Right ventricle myocardium inferior (tissue), 1 donor: ENCODE measurements at places on chromosomes 3 and 15.

GRCh38 chr3:49826016-49826415, 12.3 kb upstream of the UBA7 start:
- no peak for DNase-seq

- no peak for DNase-seq
These were observed 999 bp upstream of the KIF7 start for GRCh38 chr15:89656116-89656815.

- no peak for DNase-seq
These were observed 34.1 kb downstream of the WHAMM start for GRCh38 chr15:82843566-82843965.

DNA sequence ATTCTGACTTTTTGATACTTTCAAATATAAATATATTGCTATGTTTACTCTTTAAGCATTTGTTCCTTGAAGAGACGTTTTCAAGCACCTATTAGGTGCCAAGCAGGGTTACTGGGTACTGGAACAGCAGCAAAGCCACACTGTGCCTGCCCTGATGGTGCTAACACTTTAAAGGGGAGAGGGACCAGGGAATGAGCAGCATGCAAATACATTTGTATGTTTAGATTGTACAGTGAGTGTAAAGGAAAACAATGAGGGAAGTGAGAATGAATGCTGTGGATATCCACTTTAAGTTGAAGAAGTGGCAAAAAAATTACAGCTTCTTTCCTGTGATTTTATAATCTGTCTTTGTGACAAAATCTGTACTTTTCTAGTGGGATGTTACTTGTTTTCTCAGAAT, 400.2 kb upstream of the ATP11B start:
- DNase-seq, result no peak

DNA sequence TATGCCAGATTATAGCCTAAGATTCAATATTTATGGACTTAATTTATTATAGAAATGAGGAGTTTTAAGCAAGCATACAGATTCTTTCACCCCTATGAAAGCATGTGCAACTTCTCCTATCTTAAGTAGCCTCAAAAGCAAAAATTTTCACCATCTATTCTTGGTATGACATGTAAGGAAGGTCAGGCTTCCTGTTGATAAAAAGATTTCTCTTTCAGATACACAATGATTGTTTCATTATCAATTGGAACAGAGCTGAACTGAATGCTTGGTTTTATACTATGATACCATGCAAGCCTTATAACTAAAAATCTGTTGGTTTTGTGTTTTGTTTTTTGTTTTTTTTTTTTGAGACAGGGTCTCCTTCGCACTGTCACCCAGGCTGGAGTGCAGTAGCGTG, 3.9 kb downstream of the GRK7 start:
- no peak for DNase-seq

- DNase-seq, result no peak
These were observed 761.3 kb upstream of the GRM7 start for GRCh38 chr3:6099458-6100075.

DNA sequence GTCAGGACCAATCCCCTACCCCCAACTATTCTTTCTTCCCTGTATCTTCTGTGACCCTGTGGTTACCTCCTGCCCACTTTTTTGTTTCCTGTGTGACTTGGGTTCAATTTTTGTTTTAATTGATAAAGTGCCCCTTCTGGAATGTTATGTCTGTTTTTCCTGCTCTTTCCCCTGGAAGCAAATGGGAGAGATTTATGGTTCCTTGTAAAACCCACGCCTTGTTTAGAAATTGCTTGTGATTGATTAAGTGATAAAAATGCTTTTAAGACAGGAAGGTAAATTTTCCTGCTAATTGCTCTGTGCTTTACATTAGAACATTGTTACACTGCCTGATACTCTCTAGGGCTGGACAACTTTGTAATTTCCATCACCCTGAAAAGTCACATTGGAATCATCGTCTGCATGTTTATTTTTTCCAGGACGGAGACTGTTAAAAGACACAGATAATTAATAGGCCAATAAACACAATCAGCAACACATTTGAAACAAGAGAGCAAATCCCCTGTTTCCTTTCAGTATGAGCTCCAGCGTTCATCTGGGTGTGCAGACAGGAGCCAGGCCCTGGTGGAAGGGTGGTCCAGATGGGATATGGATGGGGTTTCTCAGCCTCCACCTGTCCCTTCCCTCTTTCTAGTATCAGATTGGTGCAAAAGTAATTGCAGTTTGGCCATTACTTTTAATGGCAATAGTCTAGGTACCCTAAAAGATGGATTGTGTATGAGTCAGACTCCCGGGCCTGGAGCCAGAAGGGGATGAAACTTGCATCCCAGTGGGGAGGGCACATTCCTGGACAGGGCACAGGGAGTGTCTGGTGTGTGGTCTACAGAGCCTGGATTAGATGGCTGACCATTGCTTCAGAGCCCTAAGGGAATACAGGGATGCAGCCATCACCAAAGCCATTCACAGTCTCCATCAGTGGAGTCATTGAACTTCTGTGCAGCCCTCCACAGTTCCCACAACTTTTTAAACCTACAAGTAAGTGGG, 58.1 kb upstream of the AGBL1 start:
- no peak for DNase-seq

DNA sequence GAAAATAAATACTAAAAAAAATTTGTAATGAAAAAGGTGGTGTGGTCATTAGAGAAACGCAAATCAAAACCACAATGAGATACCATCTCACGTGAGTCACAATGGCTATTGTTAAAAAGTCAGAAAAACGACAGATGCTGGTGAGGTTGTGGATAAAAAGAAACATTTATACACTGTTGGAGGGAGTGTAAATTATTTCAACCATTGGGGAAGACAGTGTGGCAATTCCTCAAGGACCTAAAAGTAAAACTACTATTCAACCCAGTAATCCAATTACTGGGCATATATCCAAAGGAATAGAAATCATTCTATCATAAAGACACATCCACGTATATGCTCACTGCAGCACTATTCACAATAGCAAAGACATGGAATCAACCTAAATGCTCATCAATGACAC, 120.3 kb downstream of the MYO9A start:
- DNase-seq, result no peak
